Activated T-helper 17 cell treated with anti-CD3 and anti-CD28 coated beads, Interleukin-2, amount 50 U/mL, for 72 hours (primary cell): ENCODE measurements at places on chromosomes 7 and 10. TPM values are rescaled to one million over a fixed set of nuclear protein-coding genes. Genes with fewer than 3 reads are reported as not detected.

The SKIDA1 gene
- total RNA-seq: 0.95 TPM

The PROSER2 gene
- 0.37 TPM for total RNA-seq

The HABP2 gene
- total RNA-seq: not detected

The MMRN2 gene
- 0.98 TPM for total RNA-seq

The NKX6-2 gene
- not detected for total RNA-seq

The PLAC9 gene
- not detected for total RNA-seq

The COBL gene
- total RNA-seq: not detected

The MEST gene
- 0.99 TPM for total RNA-seq

The ATXN7L1 gene
- 12.1 TPM for total RNA-seq
